NB4 (cell line): ENCODE measurements at places on chromosomes 5 and 9.

DNA sequence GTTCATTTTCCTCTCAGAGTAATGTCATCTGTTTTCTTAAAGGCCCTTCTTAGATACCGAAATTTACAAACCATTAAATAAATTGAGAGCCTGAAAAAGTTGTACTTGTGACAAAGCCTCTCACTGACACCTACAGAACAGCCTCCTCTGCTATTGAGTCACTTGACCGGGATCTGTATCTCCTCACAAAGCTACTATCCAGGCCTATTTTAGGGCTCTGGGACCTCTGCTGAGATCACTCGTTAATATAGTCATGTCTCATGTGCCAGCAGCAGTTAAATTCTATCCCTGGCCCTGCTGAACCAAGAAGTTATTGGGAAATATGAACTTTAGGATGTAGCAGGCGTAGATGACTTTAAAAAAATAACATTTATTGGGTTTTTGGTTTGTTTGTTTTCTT lies 31.1 kb downstream of the FBXO38 start:
- no peak for DNase-seq

GRCh38 chr9:130756455-130757152 lies 63.0 kb downstream of the EXOSC2 start:
- DNase-seq, result peak; percentile 57

DNA sequence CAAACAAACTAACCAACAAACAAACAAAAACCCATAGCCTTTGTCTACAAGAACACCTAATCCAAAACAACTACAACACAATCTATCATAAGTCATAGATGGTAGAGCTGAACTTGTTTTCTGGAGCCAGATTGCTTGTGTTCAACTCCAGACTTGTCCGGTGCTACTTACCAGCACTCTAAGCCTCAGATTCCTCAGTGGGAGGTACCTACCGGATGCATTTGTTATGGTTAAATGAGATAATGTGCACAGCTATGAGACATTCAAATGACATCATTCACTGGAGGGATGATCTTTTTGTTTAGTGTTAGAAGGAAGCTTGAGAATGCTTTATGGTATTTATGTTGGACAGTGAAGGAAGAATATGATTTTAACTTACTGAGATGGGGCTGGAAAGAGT lies 592.9 kb upstream of the C9orf72 start:
- DNase-seq, result no peak

- DNase-seq, result peak; percentile 57
These were observed 55.7 kb upstream of the EQTN start for GRCh38 chr9:27352457-27353165.

DNA sequence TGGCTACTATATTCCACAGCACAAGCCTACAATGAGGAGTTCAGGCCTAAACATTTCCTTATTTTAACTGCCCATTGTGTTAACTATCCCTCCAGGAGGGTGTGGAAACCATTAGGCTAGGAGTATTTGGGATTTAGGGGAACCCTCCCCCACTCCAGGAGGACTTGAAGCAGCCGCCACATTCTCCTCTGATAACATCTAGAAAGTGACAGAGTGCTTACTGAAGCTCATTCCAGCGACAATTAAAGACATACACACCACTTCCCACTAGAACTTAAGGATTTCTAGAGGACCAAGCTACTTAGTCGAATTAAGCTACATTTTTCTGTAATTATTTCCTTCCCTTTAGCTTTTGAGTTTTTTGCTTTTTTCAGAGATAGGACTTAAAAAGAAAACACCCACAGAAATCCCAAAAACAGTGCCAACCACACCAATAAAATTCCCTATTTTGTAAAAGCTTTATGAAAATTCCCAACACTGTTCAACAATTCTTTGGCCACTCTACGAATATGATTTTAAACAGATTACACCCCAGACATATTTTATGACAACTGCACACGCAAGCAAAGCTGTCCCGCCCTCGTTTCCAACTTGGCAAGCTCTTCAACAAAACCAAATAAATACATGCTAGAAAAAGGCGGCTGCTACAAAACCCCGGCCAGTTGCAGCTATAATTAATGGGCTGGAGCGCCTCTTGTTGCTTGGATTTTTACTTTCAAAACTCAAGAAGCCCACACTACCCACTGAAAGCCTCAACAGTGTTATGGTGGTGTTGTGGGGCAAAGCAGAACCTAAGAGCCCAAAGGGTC lies 4.5 kb downstream of the ROR2 start:
- peak; percentile 22 for DNase-seq

DNA sequence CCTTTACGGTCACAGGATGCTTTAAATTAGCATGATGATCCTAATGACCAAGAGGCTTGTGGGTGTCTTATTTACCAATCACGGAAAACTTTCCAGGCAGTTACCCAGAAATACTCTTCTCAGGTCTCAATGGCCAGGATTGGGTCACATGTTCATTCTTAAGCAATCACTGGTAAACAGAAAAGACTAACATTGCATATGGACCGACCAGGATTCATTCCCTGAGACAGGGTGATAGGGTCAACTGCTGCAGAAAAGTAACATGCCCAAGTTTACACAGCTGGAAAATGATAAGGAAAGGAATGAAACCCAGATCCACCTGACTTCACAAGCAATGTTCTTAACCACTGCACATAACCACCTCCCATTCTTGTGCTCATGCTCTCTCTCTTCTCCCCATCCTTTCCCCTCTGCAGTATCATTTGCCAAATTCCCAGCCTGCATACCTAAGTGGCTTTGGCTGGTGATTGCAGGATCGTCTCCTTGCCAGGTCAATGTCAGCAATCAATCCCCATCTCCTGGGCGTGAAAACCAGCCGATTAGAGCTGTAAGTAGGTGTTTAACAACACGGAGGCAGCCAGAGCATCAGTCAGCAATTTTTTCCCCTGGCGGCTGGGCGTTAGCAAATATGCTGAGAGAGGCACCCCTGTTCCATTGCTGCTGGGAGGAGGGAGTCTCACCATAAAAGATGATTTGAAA lies 219.4 kb downstream of the NMUR2 start:
- no peak for DNase-seq

- DNase-seq, result no peak
These were observed 3.5 kb upstream of the AIF1L start for GRCh38 chr9:131092548-131093440.

- DNase-seq, result no peak
These were observed 1245.5 kb upstream of the DMAC1 start for GRCh38 chr9:9045072-9045471.

DNA sequence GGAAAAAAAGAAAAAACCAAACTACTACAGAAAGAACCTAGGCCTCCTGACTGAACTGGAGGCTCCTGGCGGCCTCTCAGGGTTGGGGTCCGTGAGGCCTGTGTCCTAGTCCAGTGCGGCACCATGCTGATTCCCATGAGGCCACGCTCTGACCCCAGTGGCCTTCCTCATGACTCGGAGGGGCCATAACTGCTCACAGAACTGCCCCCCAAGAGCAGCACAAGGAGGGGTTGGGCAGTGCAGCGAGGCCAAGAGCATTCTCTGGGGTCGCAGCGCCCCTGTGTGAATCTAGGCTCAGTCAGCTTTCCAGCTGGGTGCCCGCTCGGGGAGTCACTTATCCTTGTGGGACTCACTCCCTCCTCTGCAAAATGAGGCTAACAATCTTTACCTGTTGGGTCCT lies 79.3 kb upstream of the FBXW11 start:
- DNase-seq, result no peak

DNA sequence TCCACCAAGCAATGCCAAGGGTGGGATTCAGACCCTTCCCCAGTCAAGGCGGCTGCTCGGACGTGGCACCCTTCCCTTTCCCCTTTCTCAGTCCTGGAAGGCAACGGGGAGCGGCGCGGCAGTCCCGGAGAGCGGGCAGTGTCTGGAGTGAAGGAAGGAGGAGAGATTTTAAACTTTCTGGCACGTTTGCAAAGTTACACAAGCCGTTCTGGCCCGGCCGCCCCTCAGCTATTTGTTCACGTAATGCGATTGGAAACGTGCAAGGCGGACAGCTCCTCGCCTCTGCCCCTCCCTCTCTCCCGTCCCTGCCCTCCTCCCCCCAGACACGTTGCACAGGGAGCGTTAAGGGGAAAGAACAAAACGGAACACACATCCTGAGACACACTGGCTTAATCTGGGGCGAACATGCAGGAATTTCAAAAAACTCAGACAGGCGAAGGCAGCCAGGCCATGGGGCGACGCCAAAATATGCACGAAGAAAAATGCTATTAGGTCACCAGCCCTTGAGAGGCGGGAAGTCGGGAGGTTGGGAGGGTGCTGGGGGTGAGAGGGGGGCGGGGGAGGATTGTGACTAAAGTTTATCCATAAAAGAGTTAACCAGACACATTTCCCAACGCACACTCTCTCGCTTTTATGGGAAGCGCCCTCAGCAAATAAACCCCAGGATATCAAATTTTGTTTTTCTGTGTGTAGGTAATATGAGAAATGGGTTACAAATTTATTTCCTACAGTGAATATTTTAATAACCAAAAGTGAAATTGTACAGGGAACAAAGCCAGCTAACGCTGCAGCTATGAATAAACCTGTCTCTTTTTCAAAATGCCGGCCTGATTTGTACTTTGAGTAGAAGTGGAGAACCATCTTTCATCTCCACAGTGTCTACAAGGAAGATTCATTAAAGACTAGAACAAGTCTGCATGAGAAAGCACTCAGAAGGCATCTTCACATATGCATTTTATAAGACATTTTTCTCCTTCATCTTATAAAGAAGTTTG lies at the start of gene LOX:
Gene LOX, minus strand, starts transcription at position 144 of the 995 bp plus-strand sequence. CDS start 274 bp downstream, outside the sequence.
- DNase-seq, result peak; percentile 62

DNA sequence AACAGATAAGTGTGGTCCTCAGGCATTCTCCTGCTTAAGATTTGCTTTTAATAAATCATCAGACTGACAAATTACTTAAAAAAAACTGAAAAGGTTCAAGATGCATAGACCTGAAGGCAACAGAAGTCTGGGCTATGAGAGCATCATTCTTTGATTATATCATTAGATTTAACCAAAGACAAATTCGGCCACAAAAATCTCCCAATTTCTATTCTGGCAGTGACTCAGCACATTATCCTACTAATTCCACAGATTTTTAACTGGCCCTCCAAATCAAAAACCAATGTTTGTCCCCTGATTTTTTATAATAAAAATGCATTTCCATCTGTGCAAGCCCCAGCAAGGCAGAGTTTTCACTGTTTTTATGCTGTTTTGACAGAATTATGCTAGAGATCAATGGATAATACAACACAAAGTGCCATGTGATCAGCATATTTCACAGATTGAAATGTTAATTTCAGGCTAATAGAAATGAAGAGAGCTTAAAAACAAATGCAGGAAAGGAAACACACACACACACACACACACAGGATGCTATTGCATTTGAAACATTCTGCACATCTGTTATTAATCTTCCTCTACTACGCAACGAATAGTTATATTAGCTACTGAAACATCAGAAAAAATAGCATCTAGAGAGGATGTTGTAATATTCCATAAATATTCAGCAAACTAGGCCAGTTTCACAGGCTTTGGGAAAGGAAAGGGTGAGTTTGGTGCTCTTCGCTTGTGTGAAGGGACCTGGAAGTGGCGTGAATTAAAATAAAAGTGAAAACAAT lies 177.6 kb upstream of the ST8SIA4 start:
- no peak for DNase-seq

GRCh38 chr9:134389642-134390041 lies 63.4 kb downstream of the RXRA start:
- no peak for DNase-seq

DNA sequence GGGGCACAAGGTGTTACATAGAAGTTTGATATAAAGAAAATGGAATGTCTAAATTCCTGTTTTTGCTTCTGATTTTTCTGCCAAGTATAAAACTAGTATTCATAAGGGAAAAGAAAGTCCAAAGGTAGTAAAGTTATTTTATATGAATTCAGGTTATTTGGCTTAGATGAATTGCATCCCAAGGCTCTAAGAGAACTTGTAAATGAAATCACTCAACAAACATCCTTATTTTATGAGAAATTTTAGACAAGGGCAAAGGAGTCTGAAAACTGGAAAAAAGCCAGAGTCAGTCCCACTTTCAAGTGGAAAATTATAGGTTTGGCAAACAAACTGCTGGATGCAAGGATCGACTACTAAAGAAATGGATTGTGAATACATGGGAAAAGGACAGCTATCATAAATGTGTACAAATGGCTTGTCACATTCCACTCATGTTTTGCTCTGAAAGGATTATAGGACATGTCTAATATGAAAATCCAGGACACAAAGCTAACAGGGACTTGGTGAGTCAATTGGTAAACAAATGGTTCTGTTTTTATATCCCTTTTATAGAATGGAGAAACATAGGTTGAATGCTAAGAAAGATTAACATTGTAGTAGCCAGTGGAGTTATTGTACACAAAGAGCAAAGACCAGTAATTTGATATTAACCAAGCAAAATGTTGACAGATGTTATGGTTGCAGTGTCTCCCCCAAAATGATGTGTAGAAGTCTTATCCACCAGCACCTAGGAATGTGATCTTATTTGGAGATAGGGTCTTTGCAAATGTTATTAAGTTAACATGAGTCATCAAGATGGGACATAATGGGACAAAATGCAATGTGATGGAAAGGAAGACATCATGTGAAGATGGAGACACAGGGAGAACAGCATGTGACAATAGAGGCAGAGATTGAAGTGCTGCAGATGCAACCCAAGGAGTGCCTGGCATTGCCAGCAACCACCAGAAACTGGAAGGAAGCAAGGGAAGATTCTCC lies 495.7 kb downstream of the TLE1 start:
- no peak for DNase-seq

DNA sequence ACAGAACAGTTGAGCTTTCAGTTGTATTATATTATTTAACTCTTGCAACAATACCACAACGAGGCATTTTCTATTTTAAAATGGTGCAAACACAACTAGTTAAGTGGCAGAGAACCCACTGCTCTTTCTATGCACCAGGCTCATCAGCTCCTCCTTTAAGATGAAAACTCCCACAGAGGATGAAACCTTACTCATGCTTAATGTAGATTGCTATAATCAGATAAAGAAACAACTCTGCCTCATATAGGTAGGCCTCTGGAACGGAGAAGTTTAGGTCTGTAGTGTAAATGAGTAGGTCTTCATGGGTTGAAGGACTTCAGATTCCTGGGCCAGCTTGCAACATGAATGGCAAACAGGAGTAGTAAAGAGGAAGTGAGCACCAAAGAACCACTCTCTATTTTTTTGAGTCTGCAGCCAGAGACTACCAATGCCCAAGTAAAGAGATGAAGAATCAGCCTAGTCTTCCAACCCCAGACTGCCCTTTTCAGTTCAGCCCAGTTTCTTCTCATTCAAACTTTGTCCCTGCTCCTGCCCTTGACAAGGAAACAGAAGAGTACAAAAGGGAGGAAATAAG lies 33.9 kb downstream of the HACD4 start:
- peak; percentile 55 for DNase-seq

- DNase-seq, result no peak
These were observed 45.8 kb downstream of the TMOD1 start for GRCh38 chr9:97547098-97547829.

GRCh38 chr5:33834334-33834733 lies 57.5 kb downstream of the ADAMTS12 start:
- DNase-seq, result no peak

DNA sequence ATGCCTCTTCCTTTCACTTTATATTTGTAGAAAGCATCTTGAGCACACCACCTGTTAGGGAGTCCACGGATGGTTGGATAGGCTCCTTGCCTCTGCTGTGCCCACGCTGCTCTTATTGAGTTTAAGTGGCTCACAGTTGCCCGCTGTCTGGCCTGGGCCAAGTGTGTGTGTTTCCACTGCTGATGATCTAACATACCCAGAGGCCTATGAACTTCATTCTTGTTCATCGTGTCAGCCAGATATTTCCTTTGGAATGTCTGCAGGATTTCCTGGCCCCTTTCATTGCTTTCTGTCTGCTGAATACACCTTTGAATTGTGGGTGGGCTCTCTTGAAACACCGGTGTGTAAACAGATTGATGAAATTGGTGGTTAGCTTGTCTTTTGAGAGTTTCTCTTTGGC lies 46.6 kb downstream of the MVB12B start:
- DNase-seq, result no peak
